ENCODE measurements at places on chromosomes 5 and 9.
A peak's percentile ranks its signal among the peaks of the same experiment; 100 is the strongest.

DNA sequence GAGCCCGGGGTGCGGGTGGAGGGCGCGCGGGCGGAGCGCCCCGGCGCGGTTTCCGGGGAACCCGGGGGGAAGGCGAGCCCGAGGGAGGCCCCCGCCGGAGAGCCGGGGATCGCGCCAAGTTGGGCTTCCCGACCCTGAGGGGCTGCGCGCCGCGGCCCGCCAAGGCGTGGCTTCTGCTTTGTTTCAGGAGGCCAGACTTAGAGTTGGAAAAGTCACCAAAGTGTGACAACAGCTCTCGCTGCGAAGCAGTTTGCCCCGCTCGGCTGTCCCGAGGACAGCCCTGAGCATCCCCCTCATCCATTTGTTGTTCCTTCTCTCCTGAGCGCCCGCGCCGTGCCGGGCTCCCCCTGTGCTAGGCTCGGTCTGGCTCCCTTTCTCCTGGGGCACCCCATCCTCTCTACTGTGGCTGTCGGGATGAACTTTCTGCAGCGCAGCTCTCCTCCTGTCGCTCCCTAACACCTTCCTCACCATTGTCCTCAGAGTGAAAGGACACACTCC is 410 bp downstream of the GLIPR2 start:
- DNase-seq, result no peak

- DNase-seq, result peak; percentile 38
Observed at GRCh38 chr5:68962757-68963484, 130.9 kb upstream of the SLC30A5 start.

- DNase-seq, result no peak
Observed at GRCh38 chr9:28014212-28014611, 440.9 kb upstream of the C9orf72 start.

GRCh38 chr9:78072586-78073199 is 41.1 kb upstream of the GNAQ start:
- no peak for DNase-seq

DNA sequence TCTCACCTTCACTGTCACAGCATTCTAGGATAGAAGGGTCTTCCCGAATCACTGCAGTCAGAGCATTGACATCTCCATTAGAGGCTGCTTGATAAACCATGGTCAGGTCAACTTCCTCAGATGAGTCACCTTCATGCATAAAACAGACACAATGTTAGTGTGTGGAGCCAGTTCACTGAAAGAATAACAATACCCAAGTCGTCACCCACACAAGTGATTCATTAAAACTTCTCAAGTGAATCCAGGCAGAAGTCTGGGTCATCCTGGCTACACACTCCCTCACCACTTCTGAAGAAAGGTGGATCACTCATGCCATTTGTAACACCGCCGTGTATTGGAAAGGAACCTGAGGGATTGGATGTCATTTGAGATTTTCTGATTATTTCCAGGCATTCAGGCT is 49.6 kb downstream of the ANKRD55 start:
- peak; percentile 59 for DNase-seq

GRCh38 chr5:145824040-145824439 is 11.1 kb downstream of the PRELID2 start:
- DNase-seq, result no peak

GRCh38 chr9:84538879-84539278 is 130.7 kb upstream of the NTRK2 start:
- DNase-seq, result no peak

DNA sequence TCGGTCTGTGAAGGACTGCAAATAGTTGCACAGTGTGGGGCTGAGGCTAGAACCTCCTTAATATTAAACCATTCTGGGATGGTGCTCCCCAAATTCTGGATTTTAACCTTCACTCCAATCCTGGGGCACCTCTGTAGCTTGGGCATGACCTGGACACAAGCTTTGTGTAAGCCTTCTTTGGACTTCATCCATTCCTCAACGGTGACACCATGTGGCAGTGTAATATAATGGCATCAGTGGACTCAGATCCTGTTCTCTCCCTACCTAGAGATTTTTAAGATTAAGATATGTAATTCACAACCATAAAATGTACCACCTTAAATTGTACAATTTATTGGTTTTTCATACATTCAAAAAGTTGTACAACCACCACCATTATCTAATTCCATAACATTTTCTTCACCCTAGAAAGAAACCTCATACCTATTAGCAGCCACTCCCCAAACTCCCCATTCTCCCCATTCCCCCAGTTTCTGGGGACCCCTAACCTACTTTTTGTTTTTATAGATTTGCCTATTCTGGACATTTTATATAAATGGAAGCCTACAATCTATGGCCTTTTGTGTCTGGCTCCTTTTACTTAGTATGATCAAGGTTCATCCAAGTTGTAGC is 4.8 kb upstream of the PLGRKT start:
- DNase-seq, result peak; percentile 19

DNA sequence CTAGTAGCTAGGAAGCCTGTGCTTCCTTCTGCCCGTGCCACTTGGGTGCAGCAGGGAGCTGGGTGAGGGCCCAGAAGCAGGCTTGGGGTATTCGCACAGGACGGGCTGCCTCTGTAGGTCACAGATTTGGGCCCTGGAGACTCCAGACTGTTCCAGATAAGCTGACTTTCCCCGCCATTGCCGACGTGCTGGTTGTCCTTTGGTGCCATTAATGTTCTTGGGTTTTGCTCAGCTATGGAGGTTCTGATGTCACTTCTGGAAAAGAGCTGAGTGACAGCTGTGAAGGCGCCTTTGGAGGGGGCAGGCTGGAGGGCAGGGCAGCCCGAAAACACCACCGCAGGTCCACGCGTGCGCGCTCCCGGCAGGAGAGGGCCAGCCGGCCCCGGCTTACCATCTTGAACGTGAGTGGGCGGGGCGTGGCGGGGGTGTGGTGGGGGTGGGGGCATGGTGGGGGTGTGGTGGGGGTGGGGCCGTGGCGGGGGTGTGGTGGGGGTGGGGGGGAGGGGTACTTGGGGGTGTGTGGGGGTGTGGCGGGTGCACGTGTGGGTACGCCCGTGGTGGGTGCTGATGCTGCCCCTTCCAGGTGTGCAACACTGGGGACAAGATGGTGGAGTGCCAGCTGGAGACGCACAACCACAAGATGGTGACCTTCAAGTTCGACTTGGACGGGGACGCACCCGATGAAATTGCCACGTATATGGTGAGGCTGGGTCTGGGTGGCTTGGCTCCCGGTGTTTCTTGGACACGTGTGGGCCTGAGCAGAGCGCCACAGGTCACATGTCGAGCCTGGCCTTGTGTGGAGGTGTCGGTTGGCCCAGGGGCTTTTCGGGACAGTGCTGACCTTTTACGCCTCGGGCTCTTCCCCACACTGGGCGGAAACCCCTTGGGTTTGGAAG is 79.6 kb downstream of the WNK2 start:
- no peak for DNase-seq

GRCh38 chr5:118722122-118723020 is 266.0 kb downstream of the DTWD2 start:
- no peak for DNase-seq

GRCh38 chr5:142685418-142686209 is at the start of gene FGF1:
Gene FGF1, minus strand, starts transcription at chr5:142686090. Its CDS starts 71,963 bp downstream, at chr5:142614127.
- no peak for DNase-seq

DNA sequence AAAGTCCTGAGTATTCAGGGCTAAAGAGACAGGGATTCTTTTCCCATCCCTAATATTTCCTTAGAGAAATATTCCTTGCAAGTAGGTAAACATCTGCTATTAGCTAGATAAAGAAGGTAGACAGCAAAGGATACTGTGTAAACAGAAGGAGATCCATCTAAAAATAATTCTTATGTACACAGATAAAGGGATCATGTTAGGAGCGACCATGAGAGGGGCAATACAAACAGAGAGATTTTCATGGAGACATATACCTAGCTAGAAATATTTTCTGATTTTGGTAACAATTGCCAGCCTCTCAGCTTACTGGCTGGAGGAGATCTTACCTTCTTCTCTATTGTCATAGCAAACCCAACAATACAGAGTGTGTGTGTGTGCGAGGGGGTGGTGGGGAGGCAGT is 184.6 kb upstream of the DMAC1 start:
- no peak for DNase-seq

- DNase-seq, result no peak
Observed at GRCh38 chr9:5292141-5292540, 12.4 kb downstream of the RLN2 start.

GRCh38 chr5:158541536-158542297 is 558.0 kb downstream of the EBF1 start:
- no peak for DNase-seq

- no peak for DNase-seq
Observed at GRCh38 chr9:2477755-2478154, 143.8 kb upstream of the VLDLR start.

- no peak for DNase-seq
Observed at GRCh38 chr5:76451031-76451701, 48.1 kb downstream of the IQGAP2 start.

GRCh38 chr5:65418661-65419060 is 63.1 kb downstream of the ADAMTS6 start:
- DNase-seq, result no peak

DNA sequence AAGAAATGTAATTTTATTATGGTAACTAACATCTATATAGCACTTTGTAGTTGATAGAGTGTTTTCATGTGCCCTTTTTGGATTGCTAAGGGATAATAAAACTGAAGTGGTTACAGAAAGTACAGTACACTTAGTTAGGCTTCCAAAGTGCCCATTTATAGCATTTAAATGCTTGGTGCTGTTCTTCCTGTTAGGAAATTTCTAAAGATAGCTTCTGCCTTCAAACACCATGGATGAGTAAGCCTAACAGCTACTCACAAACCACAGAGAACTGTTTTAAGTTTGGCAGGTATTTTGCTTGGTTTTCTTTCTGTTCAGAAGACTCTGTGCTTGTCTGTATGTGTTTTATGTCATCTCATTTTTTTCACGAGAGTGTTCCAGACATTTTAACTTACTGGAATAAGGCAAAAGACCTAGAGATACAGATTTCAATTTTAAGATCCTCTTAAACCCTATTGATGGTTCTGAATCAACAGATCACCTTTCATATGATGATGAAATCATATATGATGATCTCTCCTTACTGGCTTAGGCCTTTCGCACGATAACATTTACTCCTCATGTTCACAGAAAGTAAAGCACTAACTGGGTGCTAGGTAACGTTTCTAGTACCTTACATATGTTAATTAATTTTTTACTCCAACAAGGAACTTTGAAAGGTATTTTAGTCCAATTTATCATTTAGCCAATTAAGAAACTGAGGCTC is 4.4 kb downstream of the RIMOC1 start:
- no peak for DNase-seq

DNA sequence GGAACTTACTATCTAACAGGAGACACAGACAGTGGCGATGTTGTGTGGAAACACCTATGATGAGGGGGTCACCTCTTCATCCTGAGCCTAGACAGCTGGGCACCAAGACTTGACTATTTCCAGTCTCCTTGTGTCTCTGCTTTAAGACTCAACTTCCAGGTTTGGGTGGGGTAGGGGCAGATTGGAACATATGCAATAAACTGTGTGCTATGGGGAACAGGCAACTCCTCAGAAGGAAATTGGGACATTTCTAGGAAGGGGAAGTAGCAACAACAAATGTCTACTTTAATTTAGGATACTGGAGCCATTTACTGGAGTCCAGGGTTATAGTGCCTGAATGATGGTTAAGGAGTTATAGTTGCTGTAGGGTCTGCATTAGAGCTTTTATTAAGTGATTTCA is 57.3 kb downstream of the FGF18 start:
- no peak for DNase-seq

GRCh38 chr5:59174248-59174844 is 591.5 kb downstream of the RAB3C start:
- no peak for DNase-seq

- no peak for DNase-seq
Observed at GRCh38 chr5:14935341-14935740, 63.8 kb upstream of the ANKH start.

- no peak for DNase-seq
Observed at GRCh38 chr5:135063511-135064234, 29.6 kb upstream of the PITX1 start.

DNA sequence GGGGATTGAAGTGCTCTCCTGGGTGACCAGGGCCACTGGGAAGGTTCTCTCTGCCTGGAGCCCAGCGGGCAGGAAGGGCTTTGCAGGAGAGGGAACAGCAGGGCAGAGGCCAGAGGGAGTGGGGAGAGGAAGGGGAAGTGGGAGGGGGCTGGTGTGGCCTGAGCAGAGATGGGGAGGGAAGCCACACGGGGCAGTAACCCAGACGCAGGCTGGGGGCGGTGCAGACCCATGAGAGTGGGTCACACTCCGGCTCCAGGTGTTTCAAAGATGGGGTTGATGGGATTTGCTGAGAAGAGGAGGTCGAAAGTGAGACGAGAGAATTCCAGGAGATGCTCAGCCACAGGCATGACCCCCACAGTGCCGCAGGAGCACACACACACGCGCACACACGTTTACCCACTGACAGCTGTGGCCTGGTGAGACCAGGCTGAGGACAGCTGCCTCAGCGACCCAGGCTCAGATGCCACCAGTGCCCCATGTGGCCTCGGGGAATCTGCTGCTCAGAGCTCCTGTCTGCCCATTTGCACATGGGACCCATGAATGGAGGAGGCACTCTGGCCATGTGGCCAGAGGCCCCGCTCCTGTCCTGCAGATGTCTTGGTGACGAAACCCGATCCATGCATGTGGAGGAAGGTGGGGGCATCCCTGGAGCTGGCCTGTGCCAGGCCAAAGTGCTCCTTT is 32.7 kb upstream of the FCN2 start:
- DNase-seq, result no peak

DNA sequence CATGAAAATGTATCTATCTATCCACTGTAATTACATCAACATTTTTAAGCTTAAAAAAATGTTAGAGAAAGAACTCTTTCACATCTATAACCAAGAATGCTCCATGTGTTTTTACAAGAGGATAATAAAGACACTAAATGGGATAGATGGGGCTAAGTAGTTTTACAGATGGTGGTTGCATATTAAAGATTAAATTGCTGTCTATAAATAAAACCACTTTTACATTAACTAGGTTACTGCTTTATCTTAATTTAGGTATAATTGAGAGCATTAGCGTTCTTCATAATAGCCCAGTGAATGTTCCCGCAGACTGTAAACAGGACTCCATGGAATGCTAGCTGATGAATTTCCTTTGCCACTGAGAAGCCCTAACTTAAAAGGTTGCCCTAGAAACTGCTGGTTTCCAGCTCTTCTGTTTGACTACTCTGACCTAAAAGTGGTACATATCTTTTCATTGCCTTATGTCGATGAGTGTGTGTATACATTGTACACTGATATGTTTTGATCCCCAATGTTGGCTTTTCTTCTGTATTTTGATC is 117.9 kb downstream of the SGCD start:
- no peak for DNase-seq

DNA sequence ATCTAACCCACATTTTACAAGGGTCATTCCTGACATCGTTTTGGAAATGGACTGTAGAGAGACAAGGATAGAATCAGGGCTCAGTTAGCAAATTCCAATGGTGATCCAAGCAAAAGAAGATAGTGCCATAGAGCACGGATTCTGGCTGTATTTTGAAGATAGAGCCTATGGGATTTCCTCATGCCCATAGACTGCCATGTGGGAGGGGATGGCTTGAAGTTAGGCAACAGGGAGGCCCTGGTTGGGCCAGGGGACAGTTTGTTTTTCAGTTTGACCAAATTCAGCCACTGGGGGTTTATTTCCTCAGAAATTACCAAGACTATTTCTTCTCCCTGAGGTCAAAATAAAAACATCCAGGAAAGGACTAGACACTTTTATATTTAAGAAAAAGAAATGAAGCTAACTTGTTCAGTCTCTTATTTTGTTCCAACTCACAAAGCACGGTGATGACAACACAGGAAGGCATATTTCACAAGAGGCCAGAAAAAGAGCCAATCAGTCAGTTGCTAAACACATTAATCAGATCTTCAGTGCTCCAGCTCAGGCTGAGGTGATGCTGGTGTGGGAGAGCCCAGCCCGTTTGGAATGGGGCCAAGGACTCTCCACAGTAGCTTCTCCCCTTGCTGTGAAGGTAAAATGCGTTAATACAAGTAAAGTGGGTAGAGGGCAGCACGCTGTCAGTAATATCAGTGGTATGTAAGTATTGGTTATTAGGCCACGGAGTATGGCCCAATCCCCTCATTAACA is 4.4 kb upstream of the DCTN4 start:
- DNase-seq, result no peak

All from AG09319 (cell line).